ENCODE measurements at places on chromosomes 1 and 21.
A peak's percentile ranks its signal among the peaks of the same experiment; 100 is the strongest.

DNA sequence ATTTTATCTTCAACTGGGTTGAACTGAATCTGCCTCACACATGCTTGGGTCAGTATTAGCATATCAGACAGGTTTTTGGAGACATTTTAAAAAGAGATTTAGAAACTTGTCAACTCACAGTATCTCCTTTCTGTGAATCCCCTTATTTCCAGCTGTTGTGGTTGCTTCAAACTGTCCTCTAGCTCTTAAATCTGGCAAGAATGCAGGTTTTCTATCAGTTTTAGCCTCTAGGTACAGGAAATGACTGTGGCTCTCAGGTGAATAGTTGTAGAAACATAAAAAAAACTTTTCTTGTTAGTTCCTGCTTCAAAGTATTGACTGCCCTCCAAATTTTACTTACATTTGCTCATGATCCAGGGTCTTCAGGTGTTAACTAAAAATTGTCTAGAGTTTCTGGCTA, 495.7 kb upstream of the TMPRSS15 start:
- DNase-seq: no peak

GRCh38 chr1:108639899-108640560, 20.9 kb downstream of the HENMT1 start:
- peak; percentile 65 for DNase-seq

DNA sequence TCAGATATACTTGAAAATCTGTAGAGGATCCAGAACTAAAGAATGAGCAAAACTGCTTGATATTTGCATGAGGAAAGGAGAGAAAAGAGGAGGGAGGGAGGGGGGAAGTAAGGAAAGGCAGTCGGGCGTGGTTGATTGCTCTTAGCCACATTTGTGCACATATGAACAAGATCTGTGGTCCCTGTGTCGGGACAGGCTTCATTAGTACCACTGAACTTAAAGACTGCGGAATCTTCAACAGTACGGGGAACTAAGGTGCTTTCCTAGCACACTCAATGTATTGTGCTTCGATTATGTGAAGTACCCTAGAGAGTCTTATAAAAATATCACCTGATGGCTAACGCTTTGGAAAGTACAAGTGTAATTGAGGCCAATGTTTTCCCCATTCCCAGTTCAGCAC, 59.9 kb downstream of the ZBTB18 start:
- DNase-seq: no peak

DNA sequence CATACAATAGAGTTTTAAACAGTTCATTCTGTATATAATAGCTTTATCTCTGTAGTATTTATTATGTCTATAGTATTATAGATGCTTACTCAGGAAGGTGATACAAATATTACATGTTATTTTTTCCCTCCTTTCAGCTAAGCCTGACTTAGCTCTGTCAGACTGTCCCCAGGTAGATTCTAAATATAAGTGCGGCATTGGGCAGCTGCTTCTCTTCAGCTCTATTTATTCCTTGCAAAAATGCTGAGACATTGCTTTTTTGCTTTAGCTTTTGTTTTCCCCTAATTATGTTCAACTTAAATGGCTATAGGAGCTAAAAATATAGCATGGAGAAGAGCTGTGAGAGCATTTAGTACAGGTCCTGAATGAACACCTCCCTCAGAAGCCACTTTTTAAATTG, 203.2 kb upstream of the BEND5 start:
- no peak for DNase-seq

GRCh38 chr1:22325531-22326371, 125.9 kb upstream of the ZBTB40 start:
- DNase-seq: no peak

- no peak for DNase-seq
Measured at GRCh38 chr1:34361781-34362357, 185.2 kb downstream of the C1orf94 start.

DNA sequence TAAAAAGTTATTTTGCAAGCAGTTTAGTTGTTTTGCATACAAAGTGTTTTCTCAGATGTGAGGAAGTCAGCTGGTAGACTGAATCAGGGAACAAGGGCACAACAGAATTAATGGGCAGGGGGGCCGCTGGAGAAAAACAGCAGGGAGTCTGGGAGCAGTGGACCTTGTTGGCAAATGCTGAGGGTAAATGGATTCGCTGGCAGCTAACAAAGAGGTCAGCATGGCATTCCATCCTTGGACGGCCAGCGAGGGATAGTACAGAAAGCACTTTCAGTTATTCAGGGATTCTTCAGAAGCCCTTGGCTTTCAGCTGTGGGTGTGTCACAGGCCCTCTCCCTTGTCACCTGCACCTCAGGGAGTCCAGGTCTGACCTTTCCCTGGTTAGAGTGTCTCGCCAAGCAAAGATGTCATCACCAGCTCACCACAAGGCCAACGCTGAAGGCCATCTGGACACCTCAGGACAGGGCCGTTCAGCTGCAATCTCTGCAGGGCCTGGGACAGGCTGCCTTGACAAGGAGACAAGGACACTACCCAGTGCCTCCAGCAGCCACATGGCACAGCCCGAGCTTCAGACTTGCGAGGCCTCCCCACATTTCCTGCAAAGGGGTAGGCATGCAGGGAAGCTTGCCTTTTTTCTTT, 90.4 kb downstream of the KCNN3 start:
- no peak for DNase-seq

- peak; percentile 72 for DNase-seq
Measured at GRCh38 chr1:156097499-156098178, 15.4 kb upstream of the MEX3A start.

DNA sequence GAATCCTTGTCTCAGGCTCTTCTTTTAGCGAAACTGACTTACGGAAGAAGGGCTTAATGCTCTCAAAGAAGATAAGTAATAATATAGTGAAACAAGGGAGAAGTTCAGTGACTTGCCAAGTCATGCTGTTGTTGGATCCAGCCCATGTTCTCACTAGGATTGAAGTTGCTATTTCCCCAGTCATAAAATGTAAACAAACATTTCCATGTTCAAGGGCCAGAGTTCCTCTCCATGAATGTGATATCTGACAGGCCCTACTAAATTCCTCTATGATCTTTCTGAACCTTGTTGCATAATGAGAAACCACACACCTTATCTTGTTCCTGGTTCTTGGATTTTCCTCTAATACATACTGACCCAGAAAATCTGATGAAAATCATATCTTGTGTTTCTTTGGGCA, 876.5 kb upstream of the B3GALT2 start:
- DNase-seq: no peak

GRCh38 chr1:110170766-110171733, 20.8 kb downstream of the SLC6A17 start:
- DNase-seq: no peak

GRCh38 chr1:231526536-231526935, 1.9 kb upstream of the TSNAX start:
- DNase-seq: no peak

- DNase-seq: no peak
Measured at GRCh38 chr1:192002063-192002462, 156.2 kb upstream of the RGS18 start.

GRCh38 chr1:17162941-17163340, 42.0 kb upstream of the PADI1 start:
- no peak for DNase-seq
